ENCODE measurements at places on chromosomes 11 and 22.
A peak's percentile ranks its signal among the peaks of the same experiment; 100 is the strongest.

DNA sequence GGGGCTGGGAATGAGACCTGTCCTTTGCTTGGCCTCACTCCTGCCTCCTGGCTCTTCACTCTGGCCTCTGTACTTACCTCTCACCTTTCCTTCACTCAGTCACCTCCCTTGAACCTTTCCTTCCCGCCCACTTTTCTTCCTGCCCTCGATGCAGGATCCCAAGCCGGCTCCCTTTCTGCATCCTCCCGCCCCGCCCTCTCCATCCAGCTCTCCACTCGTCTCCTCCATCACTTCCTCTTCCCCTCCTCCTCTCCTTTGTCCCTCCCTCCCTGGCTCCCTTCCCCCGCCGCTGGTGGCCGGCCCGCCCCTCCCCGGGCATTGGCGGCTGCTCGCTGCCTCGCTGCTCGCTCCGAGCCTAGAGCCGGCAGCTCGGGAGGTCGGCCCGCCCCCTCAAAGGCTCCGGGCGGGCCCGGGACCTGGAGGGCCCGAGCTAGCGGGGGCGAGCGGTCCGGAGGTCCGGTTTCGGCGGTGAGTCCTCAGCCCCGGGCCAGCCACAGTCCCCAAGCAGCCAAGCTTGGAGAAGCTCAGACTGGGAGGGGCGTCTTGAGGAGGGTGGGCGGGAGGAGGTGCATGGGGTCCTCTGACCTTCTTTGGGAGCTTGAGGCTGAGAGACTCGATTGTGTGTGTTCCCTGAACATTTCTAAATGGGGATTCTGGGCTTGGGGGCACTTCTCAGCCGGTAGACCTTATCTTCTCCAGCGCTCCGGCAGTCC, 13.8 kb downstream of the PHLDB1 start:
- peak; percentile 57 for DNase-seq

- DNase-seq = no peak
Observed at GRCh38 chr22:21052715-21053459, 7.1 kb downstream of the LRRC74B start.

DNA sequence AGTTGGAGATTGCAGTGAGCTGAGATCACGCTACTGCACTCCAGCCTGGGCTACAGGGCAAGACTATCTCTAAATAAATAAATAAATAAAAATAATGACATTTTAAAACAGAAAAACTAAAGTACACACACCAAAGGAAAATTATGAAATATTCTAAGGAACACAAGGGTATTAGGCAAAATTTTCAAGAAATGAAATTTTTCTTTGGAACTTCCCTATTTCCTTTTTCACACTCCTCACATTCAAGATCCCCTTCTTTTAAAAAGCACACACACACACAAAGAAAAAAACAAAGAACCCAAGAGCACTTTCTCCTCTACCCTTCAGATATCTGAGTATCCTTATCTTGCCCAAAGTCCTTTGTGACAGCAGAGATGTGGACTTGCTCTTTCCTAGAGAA, 92.8 kb downstream of the CCDC73 start:
- DNase-seq = no peak

- DNase-seq = no peak
Observed at GRCh38 chr22:47033648-47034000, 271.2 kb downstream of the TBC1D22A start.

DNA sequence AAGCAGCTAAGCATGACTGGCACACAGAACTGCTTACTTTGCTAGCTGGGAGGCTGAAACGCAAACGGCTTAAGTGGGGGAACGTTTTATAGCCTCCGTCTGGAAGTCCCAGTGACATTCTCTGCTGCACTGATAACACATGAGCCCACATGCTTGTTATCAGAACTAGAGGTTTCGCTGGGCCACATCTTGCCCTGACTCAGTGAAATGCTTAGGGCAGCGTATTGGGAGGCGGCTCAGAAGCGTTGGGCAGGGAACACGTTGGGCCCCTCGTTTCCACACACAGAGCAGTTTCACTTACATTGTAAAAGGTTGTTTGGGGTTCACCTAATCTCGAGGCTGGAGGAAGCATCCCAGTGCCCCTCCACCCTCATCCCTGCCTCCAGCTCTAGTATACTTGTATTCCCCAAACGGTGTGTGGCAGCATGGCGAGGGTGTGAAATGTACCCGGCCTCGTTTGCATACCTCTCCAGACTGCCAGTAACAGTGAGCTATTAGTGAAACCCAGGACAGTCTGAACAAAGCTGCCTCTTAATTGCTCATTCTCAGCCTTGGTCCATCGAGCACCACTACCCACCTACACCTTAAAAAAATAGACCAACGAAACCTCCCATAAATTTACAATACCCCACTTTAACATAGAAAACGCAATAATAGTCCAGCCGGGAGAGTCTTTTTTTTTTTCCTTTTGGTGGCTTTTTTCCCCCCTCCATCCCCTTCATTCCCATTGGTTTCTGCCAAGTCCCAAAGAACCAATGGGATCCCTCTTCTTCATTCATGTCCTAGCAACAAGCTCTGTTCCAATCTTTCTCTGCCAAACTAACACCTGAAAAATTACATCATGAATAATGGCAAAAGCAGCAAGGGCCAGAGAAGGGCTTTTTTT, 218.8 kb upstream of the SORL1-AS1 start:
- DNase-seq = no peak

GRCh38 chr11:100575860-100576717, 111.0 kb upstream of the ARHGAP42 start:
- peak; percentile 61 for DNase-seq

- DNase-seq = no peak
Observed at GRCh38 chr11:67298786-67299185, 4.5 kb upstream of the SSH3 start.

DNA sequence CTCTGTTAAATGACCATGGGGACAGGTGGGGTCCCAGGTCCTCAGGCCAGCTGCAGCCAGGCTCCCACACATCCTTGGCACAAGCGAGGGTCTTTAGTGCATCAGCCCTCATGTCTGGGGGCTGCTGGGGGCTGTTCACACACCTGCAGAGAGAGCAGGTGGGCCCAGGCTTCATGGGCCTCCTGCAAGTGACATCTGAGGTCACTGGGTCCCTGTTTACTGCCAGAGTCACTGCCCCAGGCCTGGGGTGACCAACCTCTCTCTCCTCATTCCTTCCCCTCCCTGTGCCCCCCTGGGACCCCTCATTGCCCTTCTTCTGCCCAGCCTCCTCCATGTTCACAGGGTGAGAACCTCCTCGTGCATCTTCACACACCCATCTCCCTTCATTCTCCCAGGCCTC, 92.4 kb downstream of the RTL6 start:
- DNase-seq = no peak

DNA sequence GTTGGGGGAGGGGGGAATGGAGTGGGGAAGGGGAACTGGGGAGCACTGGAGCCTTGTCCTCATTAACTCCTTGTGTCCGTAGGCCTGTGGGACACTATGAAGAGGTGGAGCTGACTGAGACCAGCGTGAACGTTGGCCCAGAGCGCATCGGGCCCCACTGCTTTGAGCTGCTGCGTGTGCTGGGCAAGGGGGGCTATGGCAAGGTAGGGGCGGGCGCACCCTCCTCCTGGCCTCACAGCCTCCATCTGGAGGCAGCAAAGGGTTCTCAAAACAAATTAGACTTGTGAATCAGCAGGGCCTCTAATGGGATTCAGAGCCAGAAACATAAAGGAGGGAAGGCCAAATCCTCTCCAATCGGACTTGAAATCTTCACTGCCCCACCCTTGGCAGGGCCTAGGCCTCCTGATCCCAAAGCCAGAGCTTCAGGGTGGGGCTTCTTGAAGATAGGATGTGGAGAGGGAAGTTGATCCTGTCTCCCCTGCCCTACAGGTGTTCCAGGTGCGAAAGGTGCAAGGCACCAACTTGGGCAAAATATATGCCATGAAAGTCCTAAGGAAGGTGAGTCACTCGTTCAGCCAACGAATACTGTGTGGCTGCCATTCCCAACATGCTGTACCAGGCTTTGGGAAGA, 859 bp downstream of the RPS6KB2 start:
- DNase-seq = no peak

- DNase-seq = no peak
Observed at GRCh38 chr22:34334893-34335292, 414.6 kb upstream of the LARGE1 start.

GRCh38 chr11:83694191-83694910, 408.2 kb upstream of the CCDC90B start:
- no peak for DNase-seq

DNA sequence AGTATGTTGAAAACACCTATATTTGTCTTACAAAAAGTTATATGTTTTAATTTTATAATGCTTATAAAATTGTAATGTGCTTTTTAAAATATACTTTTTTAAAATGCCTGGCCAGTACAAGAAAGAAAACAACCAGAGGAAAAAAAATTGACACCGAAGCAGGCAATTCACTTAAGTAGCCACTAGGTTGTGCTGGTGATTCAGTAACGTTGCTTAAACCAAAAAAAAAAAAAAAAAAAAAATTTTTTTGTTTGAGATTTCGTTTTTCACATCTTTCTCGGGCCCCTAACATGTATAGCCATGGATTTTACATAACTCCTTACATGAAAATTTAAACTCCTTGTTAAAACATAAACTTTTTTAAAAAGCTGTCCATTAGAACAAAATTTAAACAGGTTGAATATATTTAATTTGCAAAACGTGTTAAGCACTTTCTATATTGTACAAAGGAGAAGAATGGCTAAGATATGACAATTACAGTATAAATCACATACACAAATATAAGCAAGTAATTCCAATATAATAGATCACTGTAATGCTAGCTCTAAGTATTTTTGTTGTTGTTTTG, 9.2 kb downstream of the OR8B4 start:
- DNase-seq = peak; percentile 8

DNA sequence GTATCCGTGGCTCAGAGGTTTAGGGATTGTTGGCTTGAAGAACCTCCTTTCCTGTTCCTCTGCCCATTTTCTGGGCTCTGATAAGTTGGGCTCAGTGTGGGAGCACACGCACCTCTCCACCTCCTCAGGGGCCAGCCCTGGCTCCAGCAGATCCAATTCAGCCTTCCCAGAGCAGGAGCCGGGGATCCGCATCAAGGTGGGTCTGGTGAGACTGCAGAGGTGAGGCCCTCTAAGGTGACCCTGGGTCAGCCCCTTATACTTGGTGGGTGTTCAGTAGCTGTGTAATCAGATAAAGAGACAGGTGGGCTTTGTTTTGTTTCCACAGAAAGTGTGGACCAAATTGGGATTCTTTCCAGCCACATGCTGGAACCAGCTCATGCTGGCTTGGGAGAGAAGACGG, 1466.0 kb downstream of the TBC1D22A start:
- DNase-seq = no peak

DNA sequence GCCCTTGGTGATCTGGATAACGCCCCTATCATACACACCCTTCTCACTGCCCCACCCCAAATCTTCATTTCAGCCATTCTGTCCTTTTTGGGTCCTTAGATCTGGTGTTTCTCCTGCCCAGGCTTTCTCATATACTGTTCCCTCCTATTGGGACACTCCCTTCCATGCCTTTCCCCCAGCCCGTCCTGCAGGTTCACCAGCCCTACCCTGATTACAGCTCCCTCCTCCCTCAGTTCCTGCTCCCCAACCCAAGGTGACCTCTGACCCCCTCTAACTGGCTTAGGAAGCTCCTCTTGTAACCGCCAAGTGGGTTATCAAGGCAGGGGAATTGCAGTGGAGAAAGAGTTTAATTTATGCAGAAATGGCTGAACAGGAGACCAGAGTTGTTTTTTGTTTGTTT, 13.0 kb downstream of the MTFP1 start:
- DNase-seq = no peak

- DNase-seq = no peak
Observed at GRCh38 chr11:76714493-76714892, 43.9 kb upstream of the LRRC32 start.

- DNase-seq = no peak
Observed at GRCh38 chr11:68357568-68357967, 45.2 kb downstream of the LRP5 start.

GRCh38 chr11:117064275-117064674, 34.0 kb downstream of the SIK3 start:
- no peak for DNase-seq

- DNase-seq = no peak
Observed at GRCh38 chr22:29654882-29655281, 51.4 kb downstream of the NF2 start.

- DNase-seq = no peak
Observed at GRCh38 chr11:10660323-10660722, 33.2 kb downstream of the IRAG1 start.

DNA sequence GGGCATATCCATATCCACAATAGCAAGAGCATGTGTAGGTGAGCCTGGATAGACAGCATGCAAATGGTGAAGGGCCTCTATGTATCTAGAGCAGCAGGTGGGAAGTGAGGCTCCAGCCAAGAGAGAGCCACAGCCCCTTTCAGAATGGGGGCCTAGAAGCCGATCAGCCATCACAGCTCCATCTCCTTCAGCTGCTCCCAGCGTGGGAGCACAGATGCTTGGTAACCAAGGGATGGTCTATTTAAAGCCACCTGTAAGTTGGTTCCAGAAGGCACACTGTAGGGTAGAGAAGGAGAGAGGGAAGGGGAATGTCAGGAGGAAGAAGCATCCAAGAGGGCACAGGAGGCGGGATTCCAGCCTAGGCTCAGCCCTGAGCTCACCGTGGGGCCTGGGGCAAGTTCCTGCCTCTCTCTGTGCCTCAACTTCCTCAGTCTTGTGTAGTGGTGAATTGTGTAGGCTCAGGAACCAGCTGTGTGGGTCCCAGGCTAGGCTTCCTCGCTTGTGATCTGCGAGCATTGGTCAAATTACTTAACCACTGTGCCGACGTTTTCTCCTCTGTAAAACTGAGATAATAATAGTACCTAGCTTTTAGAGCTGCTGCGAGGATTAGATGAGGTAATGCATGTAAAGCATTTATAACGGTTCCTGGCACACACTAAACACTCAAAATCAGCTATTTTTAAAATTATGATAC, 122.9 kb upstream of the NAV2 start:
- no peak for DNase-seq

- no peak for DNase-seq
Observed at GRCh38 chr11:112719736-112720525, 241.3 kb upstream of the NCAM1 start.

DNA sequence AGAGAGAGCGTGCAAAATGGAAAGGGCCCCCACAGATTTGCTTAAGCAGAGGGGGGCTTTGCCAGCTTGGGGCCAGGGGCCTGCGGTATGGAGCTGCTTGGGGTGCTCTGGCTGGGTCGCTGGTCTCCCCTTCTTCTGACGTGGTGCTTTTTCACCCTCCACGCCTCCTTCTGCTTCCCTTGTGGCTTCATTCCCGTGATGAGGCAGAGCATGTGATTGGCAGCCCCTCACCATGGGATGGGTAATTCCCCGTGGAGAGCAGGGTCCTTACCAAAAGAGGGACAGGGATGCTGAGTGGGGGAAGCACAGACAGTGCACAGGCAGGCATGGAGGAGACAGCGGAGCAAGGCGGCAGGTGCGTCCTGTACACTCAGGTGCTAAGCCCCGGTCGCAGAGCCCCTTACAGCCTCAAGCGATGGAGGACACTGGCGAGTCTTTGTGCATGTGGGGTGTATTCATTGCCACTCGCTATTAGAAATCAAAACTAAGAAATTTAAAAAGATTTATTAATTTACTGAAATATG, 19.9 kb upstream of the GRAMD4 start:
- no peak for DNase-seq

DNA sequence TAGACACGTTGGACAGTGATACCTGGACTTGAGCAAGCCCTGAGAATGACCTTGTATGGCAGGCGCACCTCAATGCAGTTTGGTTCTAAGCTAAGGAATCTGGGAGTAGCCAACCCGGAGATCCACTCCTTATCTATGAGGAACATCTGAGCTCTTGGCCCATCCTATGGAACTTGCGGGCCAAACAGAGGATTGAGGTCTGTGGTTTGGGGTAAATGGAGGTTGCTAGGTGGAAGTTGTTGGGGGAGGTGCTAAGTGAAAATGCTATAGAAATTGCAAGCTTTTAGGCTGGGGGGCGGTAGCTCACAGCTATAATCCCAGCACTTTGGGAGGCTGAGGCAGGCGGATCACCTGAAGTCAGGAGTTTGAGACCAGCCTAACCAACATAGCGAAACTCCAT, 8.9 kb downstream of the GDPD5 start:
- DNase-seq = no peak

- no peak for DNase-seq
Observed at GRCh38 chr11:79342236-79342635, 98.6 kb downstream of the TENM4 start.

Data from NCI-H1417 treated with DMSO at 0.1 percent for 48 hours (cell line).